ENCODE measurements at places on chromosomes 3 and 15. TPM values are rescaled to one million over a fixed set of nuclear protein-coding genes. Genes with fewer than 3 reads are reported as not detected.

- no peak for DNase-seq
Observed at GRCh38 chr3:88809993-88810392, 297.4 kb upstream of the EPHA3 start.

DNA sequence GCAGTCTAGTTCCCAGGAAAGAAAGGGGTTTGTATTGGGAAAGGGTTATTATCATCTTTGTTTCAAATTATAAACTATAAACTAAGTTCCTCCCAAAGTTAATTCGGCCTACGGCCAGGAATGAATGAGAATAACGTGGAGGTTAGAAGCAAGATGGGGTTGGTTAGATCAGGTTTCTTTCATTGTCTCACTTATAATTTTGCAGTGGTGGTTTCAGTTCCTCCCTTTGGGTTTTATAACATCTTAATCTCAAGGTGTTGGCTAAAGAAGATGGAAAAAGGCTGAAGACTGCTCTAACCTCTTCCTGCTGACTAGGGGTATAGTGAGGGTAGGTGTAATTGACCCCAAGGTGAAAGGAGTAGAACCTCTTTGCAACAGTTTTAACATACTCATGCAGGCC lies 1050.7 kb downstream of the OTOL1 start:
- DNase-seq: no peak

The EFCAB12 gene
- 0.69 TPM for total RNA-seq

DNA sequence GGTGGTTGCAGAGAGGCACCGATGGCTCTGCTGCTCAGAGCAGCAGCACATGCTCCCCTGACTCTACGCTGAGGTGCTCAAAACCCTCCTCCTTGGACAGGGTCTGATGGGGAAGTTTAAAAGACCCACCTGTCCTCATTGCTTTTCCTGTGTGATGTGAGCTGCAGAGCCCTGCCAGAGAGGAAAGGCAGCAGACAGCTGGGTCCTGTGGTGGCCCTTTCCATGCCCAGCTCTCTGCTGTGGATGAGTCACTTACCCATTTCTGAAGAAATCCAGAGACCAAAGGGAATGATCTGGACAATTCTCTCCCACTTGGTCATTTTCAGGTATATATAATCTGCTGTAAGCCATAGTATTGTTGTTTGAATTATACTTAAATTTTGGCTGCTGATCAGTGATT lies 121.7 kb downstream of the CHDH start:
- no peak for DNase-seq

DNA sequence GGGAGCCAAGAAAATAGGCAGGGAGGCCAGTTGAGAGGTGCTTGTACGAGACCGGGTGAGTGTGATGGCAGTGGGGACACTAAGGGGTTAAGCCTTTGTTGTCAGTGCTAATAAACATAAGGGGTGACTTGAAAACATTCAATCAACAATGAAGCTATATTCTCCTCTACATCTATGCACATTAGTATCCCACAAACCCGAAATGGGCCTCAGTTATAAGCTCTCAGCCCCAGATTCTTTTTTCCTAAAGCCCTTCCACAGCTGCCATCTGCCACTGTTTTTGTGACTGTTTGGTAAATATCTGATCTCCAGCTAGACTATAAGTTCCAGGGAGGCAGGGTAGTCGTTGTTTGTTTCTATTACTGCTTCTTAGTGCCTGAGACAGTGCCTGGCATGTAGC lies 118.2 kb downstream of the CADPS start:
- no peak for DNase-seq

GRCh38 chr3:10926811-10927521 lies 65.6 kb upstream of the SLC6A1 start:
- DNase-seq: no peak

The MAGEL2 gene
- not detected for total RNA-seq

GRCh38 chr3:66506154-66506553 lies 5.3 kb upstream of the LRIG1 start:
- no peak for DNase-seq

- no peak for DNase-seq
Observed at GRCh38 chr3:38247366-38248035, 18.1 kb upstream of the SLC22A13 start.

GRCh38 chr15:25674913-25675312 lies 188.2 kb downstream of the ATP10A start:
- DNase-seq: no peak

The PRICKLE2 gene
- total RNA-seq: not detected

DNA sequence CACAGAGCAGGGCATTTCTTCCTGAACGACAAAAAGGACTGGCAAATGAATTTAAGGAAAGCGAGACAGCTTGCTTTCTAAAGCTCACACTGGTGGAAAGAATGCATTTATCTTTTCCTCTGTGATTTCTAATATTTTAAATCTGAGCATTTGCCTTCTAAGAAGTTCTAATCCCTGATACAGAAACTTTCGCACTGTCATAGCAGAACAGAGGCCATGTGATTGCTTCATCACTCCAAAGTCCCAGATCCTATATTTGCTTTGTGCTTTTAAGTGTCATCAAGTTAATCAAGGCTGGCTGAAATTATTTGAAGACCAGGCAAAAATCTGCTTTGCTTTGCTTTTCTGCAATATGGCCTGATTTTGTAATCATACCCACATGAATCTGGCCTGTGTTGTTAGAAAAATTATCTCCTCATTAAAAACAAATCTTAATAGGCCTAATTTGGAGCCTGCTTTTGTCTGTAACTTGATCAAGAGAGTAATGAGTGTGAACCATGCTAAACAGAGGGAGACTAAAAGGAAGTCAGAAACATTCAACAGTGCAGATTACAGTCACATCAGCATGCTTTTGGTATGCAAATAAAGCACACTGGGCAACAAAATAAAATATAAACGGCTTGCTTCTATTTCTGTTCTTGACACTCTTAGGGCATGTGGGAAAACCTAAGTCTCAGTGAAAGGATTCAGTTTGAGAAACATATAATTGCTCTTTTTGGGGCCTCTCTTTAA lies 178.2 kb upstream of the ADAMTS9 start:
- DNase-seq: no peak

- DNase-seq: no peak
Observed at GRCh38 chr3:33364531-33365128, 75.6 kb downstream of the UBP1 start.

The SLC22A14 gene
- not detected for total RNA-seq

DNA sequence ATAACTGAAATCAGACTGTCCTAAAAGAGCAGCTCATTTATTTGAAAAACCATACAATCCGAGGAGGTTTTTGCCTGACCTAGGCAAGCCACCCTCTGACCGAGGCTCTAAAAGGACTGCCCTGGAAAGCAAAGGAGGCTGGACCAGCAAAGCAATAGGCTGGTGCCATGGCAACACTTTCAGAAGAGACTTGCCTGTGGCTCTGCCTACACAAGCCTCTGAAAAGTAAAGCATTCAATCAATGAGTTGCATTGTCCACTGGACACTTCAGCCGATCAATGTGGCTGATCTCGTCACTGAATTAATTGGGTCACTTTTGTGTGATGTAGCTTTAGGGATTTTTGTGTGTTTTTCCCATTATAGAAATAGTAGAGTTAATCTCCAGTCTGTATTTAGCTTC lies 99.1 kb upstream of the SEMA6D start:
- DNase-seq: no peak

DNA sequence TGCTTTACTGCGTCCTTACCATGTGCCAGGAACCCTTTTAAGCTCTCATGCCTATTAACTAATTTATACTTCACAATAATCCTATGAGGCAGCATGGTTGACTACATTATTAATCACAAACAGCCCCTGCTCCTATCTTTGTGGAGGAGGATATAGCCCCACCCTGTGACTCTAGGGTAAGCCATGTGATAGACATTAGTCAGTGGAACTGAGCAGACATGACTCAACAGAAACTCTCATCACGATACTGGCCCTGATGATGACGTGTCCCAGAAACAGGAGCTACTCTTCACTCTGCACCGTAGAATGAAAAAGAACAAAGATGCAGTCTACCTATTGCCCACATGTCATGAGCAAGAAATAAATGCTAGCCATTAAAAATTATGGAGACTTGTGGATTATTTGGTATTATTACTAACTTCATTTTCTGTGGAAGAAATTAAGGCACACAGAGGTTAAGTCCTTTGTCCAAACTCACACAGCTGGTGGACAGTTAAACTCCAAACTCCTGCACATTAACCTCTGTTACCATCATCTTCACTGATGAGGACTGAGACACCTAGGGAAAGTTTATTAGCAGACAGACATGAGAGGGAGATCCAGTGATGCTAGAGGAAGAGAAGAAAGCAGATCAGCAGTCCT lies 51.2 kb downstream of the CFAP20DC start:
- no peak for DNase-seq

- no peak for DNase-seq
Observed at GRCh38 chr15:77482570-77482969, 61.9 kb downstream of the HMG20A start.

DNA sequence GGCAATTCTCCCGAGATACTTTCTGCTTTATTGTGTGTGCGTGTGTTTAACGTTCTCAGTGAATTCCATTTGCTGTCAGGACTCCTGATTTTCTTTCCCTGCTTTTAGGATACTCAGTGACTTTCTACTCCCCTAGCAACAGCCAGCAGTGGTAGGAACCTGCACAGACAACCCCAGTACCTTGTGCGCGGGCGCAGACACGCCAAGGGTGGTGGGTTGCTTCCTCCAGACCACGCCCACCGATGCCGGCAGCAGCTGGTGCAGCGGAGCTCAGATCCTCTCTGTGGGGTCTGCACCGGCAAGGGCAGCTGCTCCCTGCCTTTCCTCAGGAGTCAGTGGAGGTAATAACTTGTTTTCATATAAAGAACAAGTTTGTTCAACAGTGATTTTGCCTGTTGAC lies 225.1 kb upstream of the NDN start:
- no peak for DNase-seq

The AHSG gene
- total RNA-seq: not detected

GRCh38 chr3:65484964-65485363 lies 553.8 kb downstream of the MAGI1 start:
- DNase-seq: no peak

GRCh38 chr3:37726525-37727290 lies 135.0 kb upstream of the CTDSPL start:
- DNase-seq: no peak

DNA sequence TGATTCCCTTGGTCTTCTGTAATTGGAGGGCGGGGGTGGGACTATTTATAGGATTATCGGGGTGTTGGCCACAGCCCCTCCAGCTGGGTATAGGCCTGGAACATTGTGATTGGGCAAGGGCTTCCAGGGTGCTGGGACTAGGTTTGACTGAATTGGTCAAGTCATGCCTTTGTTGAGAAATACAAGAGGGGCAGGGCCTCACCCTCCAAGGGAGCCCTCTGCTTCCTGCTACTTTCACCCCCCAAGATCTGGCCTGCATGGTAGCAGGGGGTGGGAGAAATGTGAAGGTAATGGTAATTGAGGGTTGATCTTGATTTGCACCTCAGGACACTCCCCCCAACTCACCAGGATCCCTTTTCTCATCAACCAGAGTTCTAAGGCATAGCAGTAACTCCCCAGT lies 25.2 kb downstream of the TRIM71 start:
- no peak for DNase-seq

The SKOR1 gene
- 0.30 TPM for total RNA-seq

The FETUB gene
- total RNA-seq: not detected

All from activated CD4-positive, alpha-beta T cell treated with anti-CD3 and anti-CD28 coated beads, Interleukin-2, amount 10 ng/mL, durations not matched to agents 7 days and 5 days (primary cell).